Epithelial cell of prostate (primary cell): ENCODE measurements at places on chromosomes 3 and 15.

- DNase-seq, result no peak
Measured at GRCh38 chr3:105077060-105077822, 289.5 kb upstream of the ALCAM start.

DNA sequence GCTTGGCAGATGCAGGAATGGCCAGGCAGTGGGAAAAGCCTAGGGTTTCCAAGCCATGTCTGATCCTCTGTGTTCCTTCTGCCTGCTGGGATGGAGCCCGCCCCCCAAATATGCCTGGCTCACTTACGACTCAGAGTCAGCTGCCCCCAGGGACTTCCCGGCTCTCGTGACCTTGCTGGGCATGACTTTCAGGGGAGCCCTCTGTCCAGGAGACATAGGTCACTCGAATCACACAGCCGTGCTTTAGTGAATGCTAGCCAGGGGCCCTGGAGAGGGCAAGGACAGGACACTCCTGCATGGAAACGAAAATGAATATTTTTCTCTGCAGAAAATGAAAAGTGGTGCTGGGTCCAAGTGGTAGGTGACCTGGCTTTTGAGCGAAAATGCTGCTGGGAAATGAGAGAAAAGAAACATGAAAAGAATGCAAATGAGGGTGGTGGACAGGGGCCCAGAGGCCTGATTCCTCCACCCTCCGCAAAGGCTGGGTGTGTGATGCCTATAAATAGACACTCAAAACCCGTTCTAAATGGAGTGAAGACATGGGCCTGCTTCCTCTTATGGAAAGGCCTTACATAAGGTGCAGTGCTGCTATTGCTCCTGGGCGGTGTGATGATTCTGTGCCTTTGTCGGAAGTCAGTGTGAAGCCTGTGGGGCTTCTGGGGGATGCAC, 107.4 kb downstream of the APBA2 start:
- DNase-seq, result no peak

DNA sequence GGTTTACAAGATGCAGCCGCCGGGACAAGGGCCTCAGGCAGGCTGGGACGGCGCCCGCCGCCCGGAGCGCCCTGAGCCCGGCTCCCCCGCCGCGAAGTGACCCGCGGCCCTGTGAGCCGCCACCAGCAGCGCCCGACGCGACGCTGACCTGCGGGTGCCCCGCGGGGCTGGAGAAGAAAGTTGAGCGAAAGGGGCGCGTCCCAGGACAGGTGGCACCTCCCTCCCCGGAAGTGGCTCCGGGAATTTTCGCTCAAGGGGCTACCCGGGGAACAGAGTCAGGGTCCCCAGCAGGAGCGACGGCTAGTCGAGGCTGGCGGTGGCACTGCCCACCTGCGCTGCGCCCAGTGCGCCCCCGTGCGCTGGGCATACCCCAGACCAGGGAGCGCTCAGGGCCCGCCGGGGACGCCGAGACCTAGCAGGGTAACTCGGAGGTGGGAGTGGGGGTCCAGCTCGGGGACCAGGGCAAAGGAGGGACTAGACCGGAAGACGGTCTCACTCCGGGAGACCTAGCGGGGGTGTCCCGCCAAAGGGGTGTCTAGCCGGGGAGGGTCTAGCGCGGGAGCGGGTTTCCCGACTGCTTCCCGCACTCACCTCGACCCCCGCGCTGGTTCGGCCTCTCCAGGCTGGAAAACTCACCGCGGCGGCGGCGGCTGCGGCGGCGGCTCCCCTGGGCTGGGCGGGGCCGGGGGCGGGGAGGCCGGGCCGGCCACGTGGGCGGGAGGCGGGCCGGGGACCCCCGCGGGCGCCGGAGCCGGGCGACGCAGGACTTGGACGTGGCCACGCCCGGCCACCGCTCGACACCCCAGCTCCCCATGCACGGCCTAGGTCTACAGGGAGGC, 18.4 kb downstream of the SPATA12 start:
- no peak for DNase-seq

- DNase-seq, result peak; percentile 18
Measured at GRCh38 chr15:62306851-62307504, 141.9 kb upstream of the C2CD4B start.

- peak; percentile 10 for DNase-seq
Measured at GRCh38 chr15:65612616-65612946, 1.6 kb upstream of the INTS14 start.

GRCh38 chr15:74889390-74889882, 406 bp upstream of the MPI start:
- no peak for DNase-seq

GRCh38 chr15:63196842-63197241, 7.4 kb downstream of the RAB8B start:
- no peak for DNase-seq

GRCh38 chr3:12934431-12934830, 93.1 kb upstream of the RPL32 start:
- DNase-seq, result no peak

- no peak for DNase-seq
Measured at GRCh38 chr15:72365844-72366243, 10.0 kb downstream of the HEXA start.

DNA sequence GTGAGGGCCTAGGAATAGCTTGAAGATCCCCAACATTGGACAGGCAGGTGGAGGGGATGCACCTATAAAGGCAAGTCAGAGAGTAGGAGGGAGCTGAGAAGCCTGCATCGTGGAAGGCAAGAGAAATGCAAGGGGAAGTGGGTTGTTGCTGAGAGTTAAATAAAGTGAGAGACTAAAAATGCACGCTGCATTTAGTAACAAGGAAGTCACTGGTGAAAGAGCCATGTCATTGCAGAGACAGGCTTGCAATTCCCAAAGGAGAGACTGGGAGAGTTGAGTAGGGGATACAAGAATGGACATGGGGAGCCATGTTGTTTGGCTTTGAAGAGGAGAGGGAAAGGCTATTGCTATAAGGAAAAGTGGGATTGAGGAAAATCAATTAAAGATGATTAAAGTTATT, 77.0 kb upstream of the HEG1 start:
- DNase-seq, result no peak

GRCh38 chr3:118734664-118735063, 300.0 kb downstream of the IGSF11 start:
- DNase-seq, result no peak

DNA sequence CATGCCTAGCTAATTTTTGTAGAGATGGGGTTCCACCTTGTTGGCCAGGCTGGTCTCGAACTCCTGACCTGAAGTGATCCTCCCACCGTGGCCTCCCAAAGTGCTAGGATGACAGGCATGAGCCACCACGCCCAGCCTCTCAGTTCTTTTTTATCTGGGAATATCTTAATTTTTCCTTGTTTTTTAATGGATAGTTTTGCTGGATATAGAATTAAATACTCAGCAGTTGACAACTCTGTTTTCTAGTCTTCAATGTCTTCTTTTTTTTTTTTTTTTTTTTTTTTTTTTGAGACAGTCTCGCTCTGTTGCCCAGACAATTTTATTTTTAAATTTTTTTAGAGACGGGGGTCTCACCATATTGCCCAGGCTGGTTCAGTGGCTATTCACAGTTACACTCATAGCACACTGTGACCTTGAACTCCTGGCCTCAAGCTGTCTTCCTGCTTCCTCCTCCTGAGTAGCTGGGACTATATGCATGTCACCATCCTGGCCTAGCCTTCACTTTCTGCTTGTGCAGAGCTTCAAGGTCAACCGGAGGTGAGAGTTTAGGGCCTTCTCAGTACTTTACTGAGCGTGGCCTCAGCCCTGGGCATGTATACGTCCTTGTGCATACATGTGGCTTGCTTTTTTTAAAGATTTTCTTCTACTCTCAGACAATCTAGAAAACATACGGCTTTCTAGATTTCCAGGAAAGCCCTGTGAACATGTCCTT, 120.5 kb downstream of the ZNF609 start:
- DNase-seq, result no peak

- DNase-seq, result no peak
Measured at GRCh38 chr3:149965278-149965677, 5.4 kb downstream of the PFN2 start.

DNA sequence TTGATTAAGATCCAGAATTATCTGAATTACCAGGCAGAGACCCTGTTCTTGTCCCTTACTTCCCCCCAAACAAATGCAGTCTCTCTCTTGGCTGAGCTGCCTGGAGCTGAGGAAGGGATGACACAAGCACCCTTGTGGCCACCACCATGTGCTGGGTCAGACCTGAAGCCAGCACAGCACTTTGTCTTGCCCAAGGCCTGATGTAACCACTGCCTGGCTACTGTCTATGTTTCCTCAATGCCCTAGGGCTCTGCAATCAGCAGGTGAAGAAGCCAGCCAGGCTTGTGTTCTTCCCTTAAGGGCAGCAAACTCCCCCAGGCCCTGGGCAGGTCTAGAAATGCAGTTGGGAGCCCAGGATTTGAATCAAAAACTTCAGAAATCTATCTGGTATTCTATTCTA, 15.8 kb upstream of the CASR start:
- DNase-seq, result no peak

DNA sequence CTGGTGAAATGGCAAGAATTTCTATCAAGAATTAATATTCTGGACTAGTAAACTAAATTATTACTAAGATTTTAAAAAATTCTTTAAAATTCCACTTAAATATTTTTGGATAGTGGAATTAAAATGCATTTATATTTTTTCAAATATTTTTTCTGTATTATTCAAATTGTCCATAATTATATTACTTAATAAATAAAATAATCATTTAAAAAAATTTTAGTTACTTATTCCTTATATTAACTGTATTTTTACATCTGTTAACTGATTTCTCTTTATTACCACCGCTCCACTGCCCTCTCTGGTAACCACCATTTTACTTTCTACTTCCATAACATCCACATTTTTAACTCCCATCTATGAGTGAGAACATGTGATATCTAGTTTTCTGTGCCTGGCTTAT, 828.4 kb downstream of the VGLL3 start:
- DNase-seq, result no peak

DNA sequence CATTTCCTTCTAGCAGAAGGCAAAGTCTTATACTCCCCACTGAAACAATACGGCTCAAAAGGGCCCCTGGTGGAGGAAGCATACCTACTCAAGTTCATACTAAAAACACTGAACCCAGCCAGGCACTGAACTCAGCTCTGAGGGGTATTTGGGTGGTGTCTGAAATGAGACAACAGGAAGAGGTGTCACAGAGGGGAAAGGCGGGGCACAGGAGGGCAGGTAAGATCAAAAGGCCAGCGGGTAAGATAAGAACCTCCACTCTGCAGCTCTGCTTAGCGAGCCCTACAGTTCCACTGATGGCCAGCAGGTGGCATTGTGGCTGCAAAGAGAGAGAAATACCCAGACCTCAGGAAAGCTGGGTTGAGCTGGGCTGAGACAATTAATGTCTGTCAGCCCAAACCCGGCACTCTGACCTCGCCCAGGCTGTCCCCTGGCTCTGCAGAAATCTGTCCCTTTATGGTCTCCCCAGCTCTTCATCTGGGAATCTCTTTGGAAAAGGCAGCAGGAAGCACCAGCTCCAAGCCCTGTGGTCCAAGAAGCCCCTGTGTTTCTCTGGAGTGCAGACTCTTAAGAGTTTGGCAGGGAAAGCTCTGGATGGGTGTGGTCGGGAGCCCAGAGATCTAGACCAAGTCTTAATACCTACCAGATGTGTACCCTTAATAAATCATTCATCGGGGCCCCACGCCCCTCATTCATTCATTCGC, 8.4 kb downstream of the MFGE8 start:
- DNase-seq, result no peak

DNA sequence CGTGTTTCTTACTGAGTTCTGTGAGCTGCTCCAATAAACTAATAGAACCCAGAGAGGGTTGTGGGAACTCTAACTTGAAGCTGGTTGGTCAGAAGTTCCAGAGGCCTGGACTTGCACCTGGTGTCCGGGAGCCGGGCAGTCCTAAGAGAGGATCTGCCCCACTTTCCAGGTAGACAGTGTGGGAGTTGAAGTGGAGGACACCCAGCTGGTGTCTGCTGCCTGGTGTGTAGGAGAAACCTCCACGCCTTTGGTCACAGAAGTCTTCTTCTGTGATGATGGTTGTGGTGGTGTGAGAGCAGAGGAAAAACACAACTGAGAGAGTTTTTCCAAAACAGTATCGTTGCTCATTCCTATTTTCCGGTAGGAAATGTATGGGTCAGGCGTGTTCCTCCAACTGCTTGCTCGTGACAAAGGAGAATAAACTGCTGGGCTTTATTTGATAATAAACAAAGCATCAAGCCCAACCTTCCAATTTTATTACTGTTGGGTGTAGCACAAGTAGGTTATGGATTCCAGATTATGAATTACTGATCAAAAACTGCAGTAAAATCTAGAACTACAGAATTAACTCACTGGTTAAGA, 137.0 kb downstream of the KLF13 start:
- no peak for DNase-seq

GRCh38 chr3:7275396-7275795, 414.5 kb downstream of the GRM7 start:
- no peak for DNase-seq

DNA sequence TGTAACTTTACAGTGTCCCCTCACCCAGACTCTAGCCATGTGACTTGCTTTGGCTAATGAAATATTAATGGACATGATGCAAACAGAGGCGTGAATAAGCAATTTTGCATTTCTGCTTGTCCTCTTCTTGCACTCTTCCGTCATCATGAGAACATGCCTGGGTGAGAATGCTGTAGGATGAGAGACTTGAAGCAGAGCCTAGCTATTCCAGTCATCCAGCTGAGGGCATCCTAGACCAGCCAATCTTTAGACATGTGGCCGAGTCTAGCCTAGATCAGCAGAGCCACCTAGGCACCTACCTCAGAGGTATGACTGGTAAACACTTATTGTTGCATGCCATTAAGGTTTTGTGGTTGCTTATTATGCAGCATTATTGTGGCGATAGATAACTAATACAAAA, 450.5 kb upstream of the AZI2 start:
- no peak for DNase-seq

DNA sequence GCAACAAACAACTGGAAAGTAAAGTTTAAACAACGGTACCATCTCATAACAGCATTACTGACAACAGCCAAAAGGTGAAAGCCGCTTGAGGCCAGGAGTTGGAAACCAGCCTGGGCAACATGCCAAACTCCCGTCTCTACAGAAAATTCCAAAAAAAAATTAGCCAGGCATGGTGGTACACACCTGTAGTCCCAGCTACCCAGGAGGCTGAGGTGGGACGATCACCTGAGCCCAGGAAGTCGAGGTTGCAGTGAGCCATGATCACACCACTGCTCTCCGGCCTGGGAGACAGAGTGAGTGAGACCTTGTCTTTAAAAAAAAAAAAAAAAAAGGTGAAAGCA, 4.4 kb downstream of the TNK2 start:
- DNase-seq, result no peak

DNA sequence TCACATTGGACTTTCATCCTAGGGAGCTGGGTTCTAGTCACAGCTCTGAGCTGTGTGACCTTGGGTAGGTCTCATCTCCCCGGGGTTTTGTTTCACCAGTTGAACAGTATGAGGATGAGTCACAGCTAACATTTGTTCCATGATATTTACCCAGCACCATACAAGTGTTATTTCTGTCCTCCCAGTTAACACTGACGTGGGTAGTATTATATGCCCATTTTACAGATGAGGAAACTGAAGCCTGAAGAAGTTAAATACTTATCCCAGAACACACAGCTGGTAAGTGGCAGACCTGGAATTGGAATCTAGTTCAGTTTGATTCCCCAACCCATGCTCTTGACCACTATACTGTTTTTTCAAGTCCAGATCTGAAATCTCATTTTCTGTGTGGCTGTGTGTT, 908 bp upstream of the RARB start:
- no peak for DNase-seq
